Stimulated activated CD4-positive, alpha-beta T cell treated with anti-CD3 and anti-CD28 coated beads, Interleukin-12 subunit alpha, Interleukin-12 subunit beta, amount 100 ng/mL, for 48 hours (primary cell): ENCODE measurements at places on chromosomes 12 and 14.

DNA sequence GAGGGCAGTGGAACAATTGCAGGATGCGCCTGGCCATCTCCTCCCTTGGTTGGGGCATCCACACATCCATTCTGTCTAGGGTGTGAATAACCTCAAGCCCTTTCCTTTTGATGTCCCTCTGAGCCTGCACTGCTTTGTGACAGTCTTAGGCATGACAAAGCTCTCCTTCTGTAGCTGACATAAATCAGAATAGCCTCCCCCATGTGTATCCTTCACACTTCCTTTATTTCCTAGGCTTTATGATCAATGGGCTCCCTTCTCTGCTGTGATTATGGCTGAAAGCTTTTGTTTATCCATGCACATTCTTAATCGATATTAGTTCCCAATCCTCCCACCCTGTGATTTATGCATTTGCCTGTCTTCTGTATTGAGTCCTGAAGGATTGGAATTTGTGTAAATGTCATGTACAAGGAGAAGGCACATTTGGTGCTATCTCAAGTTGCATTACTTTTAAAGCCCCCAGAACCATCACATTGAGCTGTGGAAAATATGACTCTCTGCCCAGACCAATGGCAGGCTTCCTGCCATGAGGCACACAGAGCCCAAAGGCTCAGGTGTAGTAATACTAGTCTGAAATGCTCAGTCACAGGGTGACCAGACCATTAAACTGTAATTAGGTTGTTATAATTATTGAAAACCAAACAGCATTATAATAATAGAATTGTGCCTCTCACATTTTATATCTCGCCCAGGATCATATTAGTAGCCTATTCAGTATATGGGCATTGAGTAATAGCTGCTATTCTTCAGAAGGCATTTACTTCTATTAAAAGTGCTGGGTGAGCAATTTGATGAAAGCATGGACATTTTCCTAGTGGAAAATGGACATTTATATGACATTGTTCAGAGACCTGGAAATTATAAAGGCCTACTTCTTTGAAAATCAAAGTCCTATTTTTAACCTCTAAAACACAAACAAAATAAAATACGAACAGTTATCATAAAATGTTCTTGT, 14.0 kb downstream of the EMP1 start:
- no peak for DNase-seq

- DNase-seq = no peak
Measured at GRCh38 chr12:47095446-47096236, 15.9 kb upstream of the AMIGO2 start.

- DNase-seq = no peak
Measured at GRCh38 chr14:55327179-55327578, 56.0 kb downstream of the FBXO34 start.

DNA sequence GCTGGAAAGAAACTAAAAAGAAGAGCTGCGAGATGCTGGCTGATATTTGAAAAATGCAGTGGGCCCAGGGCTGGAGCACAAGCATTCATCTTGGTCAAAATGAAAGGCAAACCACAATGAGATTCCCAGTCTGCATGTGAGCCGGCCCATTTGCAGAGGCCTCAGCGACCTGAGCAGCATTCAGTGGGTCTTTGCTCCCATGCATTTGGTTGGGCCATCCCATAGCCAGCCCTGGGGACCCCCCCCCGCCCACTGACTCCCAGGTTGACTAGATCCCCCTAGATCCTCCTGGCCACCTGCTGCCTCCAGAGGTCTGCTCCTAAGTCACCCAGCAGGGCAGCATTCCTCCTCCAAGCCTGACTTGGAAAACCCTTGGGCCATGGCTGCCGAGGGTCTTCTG, 59.8 kb downstream of the PRMT8 start:
- DNase-seq = no peak

DNA sequence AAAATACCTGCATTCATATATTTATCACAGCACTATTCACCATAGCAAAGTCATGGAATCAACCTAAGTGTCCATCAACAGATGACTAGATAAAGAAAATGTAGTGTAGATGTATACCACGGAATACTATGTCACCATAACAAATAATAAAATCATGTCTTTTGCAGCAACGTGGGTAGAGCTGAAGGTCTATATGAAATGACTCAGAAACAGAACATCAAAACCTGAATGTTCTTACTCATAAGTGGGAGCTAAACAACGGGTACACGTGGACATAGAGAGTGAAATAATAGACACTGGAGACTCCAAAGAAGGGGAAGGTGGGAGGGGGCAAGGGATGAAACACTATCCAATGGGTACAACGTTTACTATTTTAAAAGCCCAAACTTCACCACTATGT, 37.9 kb downstream of the SLC38A1 start:
- DNase-seq = no peak

GRCh38 chr12:117685110-117685926, 283.5 kb downstream of the KSR2 start:
- no peak for DNase-seq

GRCh38 chr14:93083917-93084316, 31.8 kb downstream of the ITPK1 start:
- DNase-seq = no peak

GRCh38 chr14:101194373-101195308, 291.1 kb upstream of the RTL1 start:
- no peak for DNase-seq

GRCh38 chr12:66663611-66664010, 15.3 kb downstream of the GRIP1 start:
- DNase-seq = no peak

DNA sequence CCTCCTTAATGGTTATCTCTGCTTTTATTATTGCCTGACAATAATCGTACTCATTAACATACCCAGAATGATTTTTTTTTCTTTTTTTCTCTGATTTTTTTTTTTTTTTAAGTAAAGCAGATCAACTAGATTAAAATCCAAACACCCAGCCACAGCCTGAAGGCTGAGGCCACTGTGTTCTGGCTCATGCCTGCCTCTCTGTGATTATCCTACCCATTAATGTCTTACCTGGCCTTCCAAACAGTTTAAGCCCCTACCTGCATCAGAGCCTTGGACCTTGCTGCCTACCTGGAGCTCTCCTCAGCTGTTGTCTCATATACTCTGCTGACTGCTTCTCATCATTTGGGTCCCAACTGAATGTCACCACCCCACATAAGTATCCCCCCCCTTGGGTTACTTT, 6.8 kb upstream of the TMED10 start:
- DNase-seq = no peak

DNA sequence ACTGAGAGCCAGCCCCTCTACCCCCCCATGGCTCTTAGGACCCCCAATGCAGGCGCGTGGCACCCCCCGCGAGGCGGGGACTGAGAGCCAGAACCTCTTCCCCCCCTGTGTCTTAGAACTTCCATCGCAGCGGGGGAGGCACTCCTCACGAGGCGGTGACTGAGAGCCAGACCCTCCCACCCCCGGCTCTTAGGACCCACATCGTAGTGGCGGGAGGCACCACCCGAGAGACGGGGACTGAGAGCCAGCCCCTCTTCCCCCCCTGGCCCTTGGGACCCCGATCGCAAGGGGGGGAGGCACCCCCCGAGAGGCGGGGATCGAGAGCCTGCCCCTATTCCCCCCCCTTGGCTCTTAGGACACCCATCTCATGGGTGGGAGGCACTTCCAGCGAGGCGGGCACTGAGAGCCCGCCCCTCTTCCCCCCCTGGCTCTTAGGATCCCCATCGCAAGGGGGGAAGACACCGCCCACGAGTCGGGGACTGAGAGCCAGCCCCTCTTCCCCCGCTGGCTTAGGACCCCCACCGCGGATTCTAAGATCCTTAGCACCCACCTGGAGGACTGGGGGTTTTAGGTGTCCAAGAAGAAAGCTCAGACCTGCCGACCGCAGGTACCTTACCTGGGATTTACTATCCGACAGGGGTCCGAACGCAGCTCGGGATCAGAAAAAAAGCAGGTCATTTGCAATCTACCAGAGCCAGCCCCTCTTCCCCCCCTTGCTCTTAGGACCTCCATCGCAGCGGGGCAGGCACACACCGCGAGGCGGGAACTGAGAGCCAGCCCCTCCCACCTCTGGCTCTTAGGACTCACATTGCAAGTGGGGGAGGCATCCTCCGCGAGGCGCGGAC, 44.9 kb downstream of the DDX11 start:
- no peak for DNase-seq
